ENCODE measurements at places on chromosomes 3 and 15. TPM values are rescaled to one million over a fixed set of nuclear protein-coding genes. Genes with fewer than 3 reads are reported as not detected.

DNA sequence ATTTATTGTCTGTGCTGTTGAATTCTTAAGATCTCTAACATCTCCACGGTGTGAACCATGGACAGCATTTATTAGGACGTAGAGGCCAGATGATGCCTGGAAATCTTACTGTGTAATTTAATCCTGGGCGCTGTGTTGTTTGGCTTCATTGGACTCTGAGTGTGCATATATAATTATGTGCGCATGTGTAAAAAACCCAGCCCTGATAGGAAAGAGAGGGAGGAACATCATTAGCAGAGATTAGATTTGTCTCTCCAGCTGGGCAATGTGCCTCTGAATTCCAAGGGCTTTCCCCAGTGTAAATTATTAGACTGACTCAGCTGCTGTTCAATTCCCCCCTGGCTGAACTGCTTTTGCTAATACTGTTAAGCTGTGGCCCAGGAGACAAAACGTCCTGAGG, 39.6 kb downstream of the MAP3K13 start:
- DNase-seq, result peak; percentile 29

- DNase-seq, result no peak
Measured at GRCh38 chr3:122946185-122946584, 81.4 kb downstream of the SEMA5B start.

DNA sequence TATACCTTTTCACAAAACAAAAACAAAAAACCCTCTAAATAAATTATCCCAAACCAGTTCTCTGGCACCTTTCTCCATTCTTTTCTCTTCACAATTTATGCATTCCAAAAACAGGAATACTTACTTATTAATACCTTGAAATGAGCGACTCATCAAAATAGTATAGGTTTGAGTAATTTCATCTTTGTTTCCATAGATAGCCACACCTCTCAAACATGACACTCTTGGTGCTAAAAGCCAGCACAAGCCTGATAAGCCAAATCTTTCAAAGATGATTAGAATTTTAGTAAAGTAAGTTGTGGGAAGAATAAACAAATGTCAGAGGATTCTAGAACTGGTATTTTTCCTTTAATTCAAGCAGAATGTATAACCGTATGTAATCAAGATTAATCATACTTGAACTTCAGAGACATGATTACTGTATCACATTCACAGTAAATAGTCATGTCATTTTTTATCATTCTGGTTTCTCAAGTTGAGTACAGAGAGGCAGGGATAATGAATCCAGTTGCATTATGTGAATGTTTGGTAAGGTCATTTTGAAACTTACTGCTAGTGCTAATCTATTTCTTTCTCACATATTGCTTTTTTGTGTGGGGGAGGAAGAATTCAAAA, 12.1 kb upstream of the WDR5B start:
- DNase-seq, result no peak

DNA sequence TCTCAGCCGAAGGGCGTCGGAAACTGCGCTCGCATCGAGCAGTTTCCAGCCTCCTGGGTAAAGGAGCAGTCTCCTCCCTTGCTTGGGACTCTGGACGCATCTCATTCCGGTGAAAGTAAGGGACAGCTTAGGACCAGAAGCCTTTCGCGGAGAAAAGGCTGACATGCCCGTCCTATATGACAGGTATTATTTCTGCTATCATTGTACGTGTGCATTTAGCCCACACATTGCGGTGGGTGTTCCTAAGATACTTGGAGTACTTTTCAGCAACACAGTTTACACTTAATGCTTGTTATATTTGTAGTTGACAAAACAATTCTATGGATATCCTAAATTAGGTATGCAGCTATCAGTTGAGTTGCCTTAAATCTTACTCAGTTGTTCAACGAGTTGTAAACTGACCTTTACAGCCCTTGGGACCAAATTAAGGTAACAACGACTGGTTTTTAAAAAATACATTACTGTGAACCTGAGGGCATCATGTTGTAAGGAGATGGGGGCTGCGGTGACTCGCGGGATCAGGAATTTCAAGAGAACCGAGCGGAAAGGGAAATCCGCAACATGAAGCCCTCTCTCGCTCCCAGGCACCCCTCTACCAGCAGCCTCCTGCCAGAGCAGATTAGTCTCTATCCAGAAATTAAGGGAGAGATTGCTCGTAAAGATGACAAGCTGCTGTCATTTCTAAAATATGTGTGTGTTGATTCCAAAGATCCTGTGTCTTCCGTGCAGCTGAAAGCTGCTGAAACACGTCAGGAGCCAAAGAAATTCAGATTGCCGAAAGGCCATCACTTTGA, 632 bp upstream of the COPS2 start:
- DNase-seq, result peak; percentile 39

A4GNT gene
- not detected for total RNA-seq

DNA sequence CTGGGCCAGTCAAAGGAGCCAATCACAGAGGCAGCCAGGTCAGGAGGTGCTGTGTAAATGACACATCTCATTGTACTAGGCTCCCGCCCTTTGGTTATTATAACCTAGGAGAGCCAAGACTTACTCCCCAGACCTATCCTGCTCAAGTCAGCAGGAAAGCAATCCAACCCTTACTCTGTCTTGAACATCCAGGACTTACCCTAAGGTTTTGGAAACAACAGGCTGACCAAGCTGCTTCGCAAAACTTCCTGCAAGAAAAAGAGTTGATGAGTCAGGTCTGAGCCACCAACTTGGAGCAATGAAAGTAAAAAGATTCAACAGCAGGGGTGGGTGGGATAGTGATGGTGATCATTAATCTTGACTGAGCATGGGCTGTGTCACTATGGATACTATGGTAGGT, 144.4 kb downstream of the MYLK start:
- no peak for DNase-seq

DNA sequence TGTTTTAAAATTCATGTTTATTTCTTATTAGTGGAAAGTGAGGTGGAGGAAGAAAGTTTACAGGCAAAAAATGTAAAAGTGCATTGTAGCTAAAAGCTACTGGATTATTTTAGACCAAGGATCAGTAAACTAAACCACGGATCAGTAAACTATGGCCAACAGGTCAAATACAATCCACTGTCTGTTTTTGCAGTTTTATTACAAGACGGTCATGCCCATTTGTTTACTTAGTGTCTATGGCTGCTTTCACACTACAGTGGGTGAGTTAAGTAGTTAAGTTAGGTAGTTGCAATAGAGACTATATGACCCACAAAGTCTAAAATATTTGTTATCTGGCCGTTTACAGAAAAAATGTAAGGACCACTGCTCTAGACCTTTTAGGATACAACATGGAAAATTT, 82.0 kb downstream of the NR2E3 start:
- DNase-seq, result no peak

DNA sequence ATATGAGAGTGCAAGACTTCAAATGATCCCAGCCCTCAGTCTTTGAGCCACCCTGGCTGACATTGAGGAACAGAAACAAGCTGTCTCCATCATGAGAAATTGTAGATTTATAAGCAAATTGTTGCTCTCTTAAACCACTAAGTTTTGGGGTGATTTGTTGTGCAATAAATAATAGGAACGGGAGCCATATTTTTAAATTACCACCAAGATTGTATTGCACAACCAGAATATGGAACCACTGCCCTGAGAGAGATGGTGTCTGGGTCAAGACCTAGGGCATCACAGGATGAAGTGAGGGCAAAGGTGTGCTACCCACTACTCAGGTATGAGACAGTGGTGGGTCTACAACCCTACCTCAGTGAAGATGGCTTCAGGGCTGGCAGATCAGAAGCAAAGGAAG, 2.3 kb upstream of the CFAP92 start:
- no peak for DNase-seq

GRCh38 chr3:178982137-178982536, 89.5 kb downstream of the ZMAT3 start:
- no peak for DNase-seq

CCR8 gene
- total RNA-seq, result not detected

- DNase-seq, result no peak
Measured at GRCh38 chr3:45943207-45943846, at the start of gene CXCR6. TSS of gene CXCR6 (plus strand) at chr3:45943464. CDS start at chr3:45946482, 3,018 bp downstream.

ERICH6 gene
- total RNA-seq, result not detected

DALRD3 gene
- 9.8 TPM for total RNA-seq

- no peak for DNase-seq
Measured at GRCh38 chr15:45669422-45669821, 34.6 kb downstream of the SQOR start.

SPATA12 gene
- total RNA-seq, result not detected

SHC4 gene
- total RNA-seq, result 1.8 TPM

GRCh38 chr3:14312375-14312774, 90.0 kb upstream of the SLC6A6 start:
- no peak for DNase-seq

Data from left cardiac atrium (tissue), 4 donors.